ENCODE measurements at places on chromosomes 12 and 14.
A peak's percentile ranks its signal among the peaks of the same experiment; 100 is the strongest.

DNA sequence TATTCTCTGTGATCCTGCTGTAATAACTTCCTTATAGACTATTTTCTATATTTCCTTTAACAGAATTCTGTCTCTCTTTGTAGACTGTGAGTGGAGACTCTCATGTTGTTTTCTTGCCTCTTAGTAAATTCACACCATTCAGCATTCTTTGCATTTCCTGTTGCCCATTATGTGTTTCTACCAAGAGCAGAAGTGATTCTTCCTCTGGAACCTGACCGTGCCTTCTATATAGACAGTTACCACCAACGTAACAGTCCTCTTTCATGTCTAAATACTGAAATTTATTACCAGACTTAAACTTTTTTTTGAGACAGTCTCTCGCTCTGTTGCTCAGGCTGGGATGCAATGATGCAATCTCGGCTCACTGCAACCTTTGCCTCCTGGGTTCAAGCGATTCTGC is 31.1 kb downstream of the METAP2 start:
- DNase-seq: no peak

- DNase-seq: no peak
Measured at GRCh38 chr14:99821519-99822508, 28.6 kb downstream of the EML1 start.

DNA sequence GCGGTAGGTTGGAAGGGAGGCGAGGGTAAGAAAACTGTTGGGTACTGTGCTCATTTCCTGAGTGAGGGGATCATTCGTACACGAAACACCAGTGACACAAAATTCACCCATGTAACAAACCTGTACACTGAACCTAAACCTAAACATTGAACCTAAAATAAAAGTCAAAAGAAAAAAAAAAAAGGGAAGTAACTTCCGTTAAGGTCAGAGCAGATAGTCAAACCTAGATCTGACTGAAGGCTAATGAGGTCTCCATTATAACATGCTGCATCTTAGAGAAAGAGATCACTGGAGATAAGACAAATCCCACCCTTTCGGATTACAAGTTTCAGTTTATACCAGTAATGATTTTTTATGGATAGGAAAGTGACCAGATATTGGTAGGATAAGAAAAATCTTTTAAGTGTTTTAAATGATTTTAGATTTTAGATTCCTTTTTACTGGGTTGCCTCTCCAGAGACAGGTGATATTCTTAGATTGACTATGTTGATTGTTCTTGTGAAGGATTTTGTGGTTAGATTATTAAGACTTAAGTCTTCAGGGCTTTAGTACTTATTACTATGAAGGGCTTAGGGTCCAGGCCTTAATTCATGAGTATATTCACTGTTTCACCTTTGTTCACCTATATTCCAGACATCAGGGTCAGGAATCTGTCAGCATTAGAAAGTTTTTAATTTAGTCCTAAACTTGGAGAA is 11.2 kb upstream of the NCKAP1L start:
- no peak for DNase-seq

GRCh38 chr14:30016002-30016401 is 88.4 kb upstream of the PRKD1 start:
- DNase-seq: no peak

DNA sequence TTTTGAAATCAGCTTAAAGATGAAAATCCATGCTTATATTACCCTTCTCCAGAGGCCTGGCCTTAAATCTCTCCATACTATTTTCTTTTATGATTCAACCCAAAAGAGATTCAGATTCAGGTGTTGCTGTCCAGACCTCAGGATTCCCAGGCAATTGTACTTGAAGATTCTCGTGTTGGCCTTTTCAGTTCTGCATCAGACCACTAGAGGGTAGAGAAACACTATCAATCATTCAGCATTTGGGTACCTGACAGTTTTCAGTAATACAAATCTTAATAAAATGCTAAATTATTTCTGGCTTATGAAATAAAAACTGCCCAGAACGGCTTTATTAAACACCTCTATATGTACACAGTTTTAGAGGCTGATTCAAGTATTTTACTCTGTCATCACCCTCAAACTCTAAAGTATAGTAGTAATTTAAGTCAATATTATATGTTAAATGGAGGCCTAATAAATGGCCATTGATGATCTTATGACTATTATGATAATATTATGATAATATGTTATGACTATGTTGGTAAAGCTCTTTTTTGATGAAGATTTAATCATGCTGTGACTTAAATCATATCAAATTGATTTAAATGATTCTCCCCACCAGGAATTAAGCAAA is 301.1 kb downstream of the DUSP6 start:
- DNase-seq: peak; percentile 47

Data from amniotic stem cell (primary cell).